ENCODE measurements at places on chromosomes 1 and 21. TPM values are rescaled to one million over a fixed set of nuclear protein-coding genes. Genes with fewer than 3 reads are reported as not detected.

The CLEC20A gene
- total RNA-seq, result not detected

The AMPD1 gene
- not detected for total RNA-seq

The HRNR gene
- not detected for total RNA-seq

The AIRE gene
- not detected for total RNA-seq

The TFF3 gene
- not detected for total RNA-seq

The C1QTNF12 gene
- 0.96 TPM for total RNA-seq

The FCGR3B gene
- not detected for total RNA-seq

The NBPF6 gene
- total RNA-seq, result not detected

The KCNJ6 gene
- total RNA-seq, result not detected

The IRF6 gene
- total RNA-seq, result 1.1 TPM
